ENCODE measurements at places on chromosomes 7 and 10. TPM values are rescaled to one million over a fixed set of nuclear protein-coding genes. Genes with fewer than 3 reads are reported as not detected.

GRCh38 chr7:2257046-2257551 is 15.1 kb downstream of the NUDT1 start:
- H3K27me3 ChIP-seq, result no peaks in the 10 kb centered on the region
- no peak for DNase-seq
- peaks cover 5% of the 10 kb centered on the region for H3K36me3 ChIP-seq

GRCh38 chr10:44199267-44199666 is 185.6 kb downstream of the CXCL12 start:
- no peak for DNase-seq
- H3K4me1 ChIP-seq, result peaks cover 19% of the 10 kb centered on the region
- H3K36me3 ChIP-seq, result no peaks in the 10 kb centered on the region
- H3K27ac ChIP-seq, result no peak overlapping the region

The CDNF gene
- 0.95 TPM for polyA plus RNA-seq

GRCh38 chr10:67836488-67836887 is 1.5 kb downstream of the DNAJC12 start:
- DNase-seq, result no peak
- no peak overlapping the region for H3K27ac ChIP-seq
- no peak overlapping the region for H3K4me3 ChIP-seq
- H3K36me3 ChIP-seq, result no peaks in the 10 kb centered on the region
- no peaks in the 10 kb centered on the region for H3K27me3 ChIP-seq

- H3K4me3 ChIP-seq, result no peak overlapping the region
- no peaks in the 10 kb centered on the region for H3K4me1 ChIP-seq
- H3K36me3 ChIP-seq, result no peaks in the 10 kb centered on the region
- no peaks in the 10 kb centered on the region for H3K27me3 ChIP-seq
- no peak for DNase-seq
Observed at GRCh38 chr10:118504467-118505205, 90.8 kb downstream of the PRLHR start.

The TUBAL3 gene
- polyA plus RNA-seq, result 52.2 TPM

The ASZ1 gene
- polyA plus RNA-seq, result not detected

The SFTPA1 gene
- polyA plus RNA-seq, result 2.4 TPM

GRCh38 chr7:106278695-106279094 is 6.1 kb downstream of the NAMPT start:
- no peak overlapping the region for H3K4me3 ChIP-seq
- H3K27me3 ChIP-seq, result no peaks in the 10 kb centered on the region
- DNase-seq, result no peak
- H3K36me3 ChIP-seq, result peaks cover 3% of the 10 kb centered on the region
- peaks cover 11% of the 10 kb centered on the region for H3K4me1 ChIP-seq
- H3K27ac ChIP-seq, result no peak overlapping the region

DNA sequence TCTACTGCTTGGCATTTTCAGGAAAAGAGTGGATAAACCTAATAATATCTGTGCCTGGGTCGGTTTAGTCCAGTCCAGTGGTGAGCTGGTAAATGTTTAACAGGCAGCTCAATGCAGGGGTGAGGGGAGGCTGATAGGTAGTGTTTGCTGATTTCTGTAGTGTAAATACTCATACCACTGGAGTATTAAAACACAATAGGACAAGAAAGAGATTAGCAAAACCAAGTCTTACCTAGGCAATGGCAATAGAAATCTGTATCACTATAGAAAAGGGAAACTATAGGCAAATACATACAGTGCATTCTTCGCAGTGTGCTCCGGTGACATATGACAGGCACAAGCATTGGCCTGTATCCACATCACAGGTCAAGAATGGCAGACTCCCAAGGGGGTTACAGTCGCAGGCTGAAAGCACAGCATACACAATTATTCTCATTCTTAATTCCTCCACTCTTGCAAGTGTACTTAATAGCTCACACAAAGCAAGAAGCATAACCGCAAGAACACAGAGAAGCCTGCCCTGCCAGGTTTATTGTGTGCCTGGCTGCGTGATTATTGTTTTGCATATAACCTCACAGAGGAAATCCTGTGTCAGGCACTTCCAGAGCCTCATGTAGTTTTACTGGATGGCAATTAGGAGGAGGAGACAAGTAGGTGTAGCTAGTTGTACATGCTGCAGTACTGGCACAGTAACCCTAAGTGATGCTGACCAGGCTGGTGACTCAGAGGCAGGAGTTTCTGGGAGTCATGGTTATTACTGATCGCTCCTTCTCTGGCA is 35.0 kb downstream of the LAMB4 start:
- DNase-seq, result peak; percentile 88
- no peak overlapping the region for H3K4me3 ChIP-seq
- no peaks in the 10 kb centered on the region for H3K36me3 ChIP-seq

The CYTH3 gene
- 6.5 TPM for polyA plus RNA-seq

DNA sequence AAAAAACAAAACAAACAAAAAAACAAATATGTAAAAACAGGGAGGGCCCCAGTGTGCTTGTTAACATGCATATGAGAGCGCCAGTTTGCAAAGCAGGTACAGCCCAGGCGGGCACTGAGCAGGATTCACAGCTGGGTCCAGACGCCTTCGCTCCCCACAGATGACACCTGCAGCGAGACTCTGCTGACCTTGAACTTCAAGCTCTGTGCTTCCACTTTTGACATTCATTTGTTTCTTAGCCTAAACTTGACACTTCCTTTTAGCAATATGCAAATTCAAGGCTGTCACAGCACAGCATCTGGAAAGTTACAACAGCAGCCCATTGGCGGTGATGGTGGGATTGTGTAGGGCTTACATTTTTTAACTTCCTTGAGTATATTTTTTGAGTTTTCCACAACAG is 88.8 kb upstream of the TNS3 start:
- no peaks in the 10 kb centered on the region for H3K27me3 ChIP-seq
- H3K4me1 ChIP-seq, result peaks cover 5% of the 10 kb centered on the region
- H3K36me3 ChIP-seq, result no peaks in the 10 kb centered on the region
- H3K27ac ChIP-seq, result no peak overlapping the region
- DNase-seq, result no peak

DNA sequence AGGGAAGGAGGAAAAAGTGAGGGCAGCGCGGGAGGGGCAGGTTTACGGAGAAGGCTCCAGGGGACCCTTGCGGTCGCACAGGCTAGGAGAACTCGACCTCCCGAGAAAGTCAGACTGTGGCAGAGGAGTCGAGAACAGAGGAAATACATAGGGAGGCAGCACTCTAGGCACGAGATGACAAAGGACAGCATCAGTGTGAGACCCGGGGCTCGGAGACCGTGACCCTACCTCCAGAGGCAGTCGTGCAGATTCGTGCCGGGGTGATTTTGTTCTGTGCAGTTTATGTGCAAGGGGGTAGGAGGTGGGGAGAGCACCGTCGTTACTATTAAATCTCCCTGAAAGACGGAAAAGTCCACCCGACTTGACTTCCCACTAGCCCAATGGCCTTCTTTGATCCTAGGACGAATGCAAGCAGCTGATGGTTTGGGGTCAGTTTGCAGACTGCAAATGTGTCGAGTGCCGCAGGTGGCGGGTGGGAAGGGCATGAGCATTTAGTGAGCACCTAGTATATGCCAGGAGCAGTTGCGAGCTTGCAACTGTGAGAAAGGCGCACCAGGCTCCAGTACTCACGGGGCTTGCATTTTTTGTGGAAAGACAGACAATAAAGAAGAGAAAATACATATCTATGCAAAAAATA is 674 bp upstream of the OSBPL3 start:
- peaks cover 8% of the 10 kb centered on the region for H3K27me3 ChIP-seq
- no peaks in the 10 kb centered on the region for H3K4me1 ChIP-seq
- peak overlapping the region; percentile 70 for H3K4me3 ChIP-seq
- DNase-seq, result peak; percentile 67

DNA sequence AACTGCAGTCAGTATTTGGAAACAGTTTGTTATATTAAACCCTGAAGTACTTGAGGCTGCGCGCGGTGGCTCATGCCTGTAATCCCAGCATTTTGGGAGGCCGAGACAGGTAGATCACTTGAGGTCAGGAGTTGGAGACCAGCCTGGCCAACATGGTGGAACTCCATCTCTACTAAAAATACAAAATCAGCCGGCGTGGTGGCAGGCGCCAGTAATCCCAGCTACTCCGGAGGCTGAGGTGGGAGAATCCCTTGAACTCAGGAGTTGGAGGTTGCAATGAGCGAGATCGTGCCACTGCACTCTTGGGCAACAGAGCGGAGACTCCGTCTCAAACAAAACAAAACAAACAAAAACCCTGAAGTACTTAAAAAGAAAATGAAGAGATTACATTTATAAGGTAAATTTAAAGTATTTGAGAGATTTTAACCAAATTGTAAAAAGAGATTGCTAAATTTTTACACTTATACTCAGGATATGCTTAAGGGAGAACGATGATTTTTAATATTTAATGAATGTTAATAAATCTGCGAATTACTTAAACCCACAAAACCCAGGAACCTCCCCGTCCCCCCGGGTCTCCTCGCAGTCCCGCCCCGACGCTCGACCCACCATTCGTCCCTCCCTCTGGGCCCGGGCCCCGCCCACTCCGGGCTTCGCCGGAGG is 425 bp upstream of the MTG1 start:
- peak; percentile 50 for DNase-seq
- H3K27me3 ChIP-seq, result no peaks in the 10 kb centered on the region
- H3K36me3 ChIP-seq, result no peaks in the 10 kb centered on the region
- peak overlapping the region; percentile 92 for H3K4me3 ChIP-seq
- peak overlapping the region; percentile 81 for H3K27ac ChIP-seq

The STEAP4 gene
- 4.9 TPM for polyA plus RNA-seq

The SPDYE11 gene
- polyA plus RNA-seq, result not detected

GRCh38 chr7:27300421-27300820 is 57.8 kb downstream of the EVX1 start:
- no peak for DNase-seq
- H3K36me3 ChIP-seq, result no peaks in the 10 kb centered on the region
- no peaks in the 10 kb centered on the region for H3K4me1 ChIP-seq
- H3K4me3 ChIP-seq, result no peak overlapping the region

The MRLN gene
- polyA plus RNA-seq, result not detected
